ENCODE measurements at places on chromosomes 13 and 19.

- DNase-seq, result no peak
Observed at GRCh38 chr13:106532111-106532929, 3.1 kb downstream of the EFNB2 start.

DNA sequence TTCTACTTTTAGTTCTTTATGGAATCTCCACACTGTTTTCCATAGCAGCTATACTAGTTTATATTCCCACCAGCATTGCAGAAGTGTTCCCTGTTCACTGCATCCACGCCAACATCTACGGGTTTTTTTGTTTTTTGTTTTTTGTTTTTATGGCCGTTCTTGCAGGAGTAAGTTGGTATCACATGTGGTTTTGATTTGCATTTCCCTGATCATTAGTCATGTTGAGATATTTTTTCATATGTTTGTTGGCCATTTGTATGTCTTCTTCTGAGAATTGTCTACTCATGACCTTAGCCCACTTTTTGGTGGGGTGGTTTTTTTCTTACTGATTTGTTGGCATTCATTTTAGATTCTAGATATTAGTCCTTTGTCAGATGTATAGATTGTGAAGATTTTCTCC, 89.7 kb downstream of the FRY start:
- no peak for DNase-seq

DNA sequence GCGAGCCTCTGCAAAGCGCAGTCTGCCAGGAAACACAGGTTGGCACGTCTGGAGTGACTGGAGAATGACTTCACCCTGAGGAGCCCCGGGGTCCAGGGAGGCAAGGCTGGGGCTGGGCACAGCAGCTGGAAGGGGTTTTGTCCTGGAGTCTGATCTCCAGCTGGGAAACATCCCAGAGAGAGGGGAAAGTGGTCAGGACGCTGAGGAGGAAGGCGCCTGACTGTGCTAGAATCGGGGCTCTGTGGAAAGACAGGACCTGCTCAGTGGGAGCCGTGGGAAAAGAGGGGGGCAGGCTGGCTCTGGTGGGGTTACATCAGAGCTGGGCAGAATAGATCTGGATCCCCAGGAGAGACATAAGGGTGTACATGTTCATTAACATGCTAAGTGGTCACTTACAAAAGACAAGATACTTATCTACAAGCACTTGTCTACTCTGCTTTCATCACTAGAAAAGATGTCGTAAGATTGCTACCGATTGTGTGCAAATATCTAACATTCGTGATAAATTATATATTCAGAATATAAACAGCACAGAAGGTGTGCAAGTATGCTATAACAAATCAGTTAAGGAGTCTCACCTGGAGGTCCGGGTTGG, 106.6 kb downstream of the COL4A1 start:
- no peak for DNase-seq

DNA sequence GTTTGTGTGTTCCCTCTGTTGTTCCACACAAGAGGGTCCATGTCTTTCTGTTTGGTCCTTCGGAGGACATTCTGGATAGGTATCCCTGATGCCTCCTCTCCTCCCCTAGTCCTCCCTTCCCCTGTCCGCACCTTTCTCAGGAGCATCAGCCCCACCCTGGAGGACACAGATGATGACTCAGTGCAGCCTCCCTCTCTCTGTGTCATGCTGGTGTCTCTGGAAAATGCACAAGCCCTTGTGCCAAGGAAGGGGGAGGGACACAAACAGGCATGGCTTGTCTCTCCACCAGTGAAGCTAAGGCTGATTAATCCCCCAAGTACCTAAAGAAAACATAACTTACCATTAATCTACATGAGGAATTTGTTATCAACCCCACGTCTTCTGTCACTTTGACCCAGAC, 16.2 kb upstream of the TNFRSF19 start:
- DNase-seq, result no peak

DNA sequence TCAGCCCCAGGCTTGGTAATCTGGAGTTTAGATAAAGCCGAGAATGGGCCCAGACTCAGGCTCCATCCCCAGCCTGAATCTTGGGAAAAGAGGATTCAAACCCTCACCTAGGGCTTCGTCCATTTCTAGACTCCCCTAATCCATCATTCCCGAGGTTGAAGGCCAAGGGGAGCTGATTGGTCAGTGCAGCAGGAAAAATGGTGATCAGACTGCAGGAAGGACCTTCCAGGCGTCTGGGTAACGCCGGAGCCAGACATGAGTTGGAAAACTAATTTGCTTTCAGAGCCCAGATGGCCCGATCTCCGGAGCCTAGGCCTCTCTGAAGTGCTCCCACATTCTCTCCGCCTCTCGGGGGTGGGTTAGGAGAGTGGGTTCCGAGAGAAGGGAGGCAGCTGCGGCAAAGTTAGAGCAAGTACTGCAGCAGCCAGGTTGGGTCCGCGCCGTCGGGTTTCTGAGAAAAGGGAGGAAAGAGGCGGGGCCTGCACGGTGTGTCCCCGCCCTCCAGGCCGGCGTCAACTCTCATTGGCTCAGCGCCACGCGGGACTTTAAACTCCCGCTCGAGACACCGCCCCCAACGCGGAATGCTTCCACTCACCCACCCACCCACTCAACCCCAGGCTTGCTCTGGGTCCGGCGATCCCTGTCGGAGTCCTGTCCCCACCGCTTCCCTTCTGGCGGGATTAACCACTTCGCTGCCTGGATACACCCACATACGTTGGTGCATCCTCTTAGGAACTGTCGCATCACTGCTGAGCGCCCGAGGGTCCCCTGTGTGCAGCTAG, 788 bp upstream of the RTBDN start:
- no peak for DNase-seq

Measured in activated T-helper 1 cell treated with anti-CD3 and anti-CD28 coated beads, Interleukin-2, amount 50 U/mL, for 16 hours (primary cell).